GM13976 (cell line): ENCODE measurements at places on chromosomes 2 and 18.

- DNase-seq, result no peak
These were observed 11.7 kb downstream of the WDPCP start for GRCh38 chr2:63576546-63576945.

DNA sequence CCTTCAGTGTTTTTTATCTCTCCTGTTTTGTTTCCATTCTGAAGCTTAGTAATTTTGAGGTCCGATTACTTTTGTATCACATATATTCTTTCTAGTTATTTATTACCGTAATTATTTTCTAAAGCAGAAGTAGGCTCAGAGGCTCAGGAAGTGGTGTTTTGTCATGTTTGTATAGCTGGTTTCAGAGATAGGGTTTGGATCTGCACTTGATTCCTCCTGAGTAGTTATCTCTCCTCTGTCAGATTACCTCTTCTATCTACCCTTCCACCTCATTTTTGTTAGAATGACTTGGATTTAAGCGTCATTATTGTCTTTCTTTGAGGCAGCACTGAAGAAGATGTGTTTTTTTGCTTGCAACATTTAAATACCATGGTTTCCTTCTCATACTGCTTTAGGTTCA is 95.4 kb downstream of the MTA3 start:
- no peak for DNase-seq

- no peak for DNase-seq
These were observed 91.4 kb upstream of the LGALSL start for GRCh38 chr2:64362562-64363026.

DNA sequence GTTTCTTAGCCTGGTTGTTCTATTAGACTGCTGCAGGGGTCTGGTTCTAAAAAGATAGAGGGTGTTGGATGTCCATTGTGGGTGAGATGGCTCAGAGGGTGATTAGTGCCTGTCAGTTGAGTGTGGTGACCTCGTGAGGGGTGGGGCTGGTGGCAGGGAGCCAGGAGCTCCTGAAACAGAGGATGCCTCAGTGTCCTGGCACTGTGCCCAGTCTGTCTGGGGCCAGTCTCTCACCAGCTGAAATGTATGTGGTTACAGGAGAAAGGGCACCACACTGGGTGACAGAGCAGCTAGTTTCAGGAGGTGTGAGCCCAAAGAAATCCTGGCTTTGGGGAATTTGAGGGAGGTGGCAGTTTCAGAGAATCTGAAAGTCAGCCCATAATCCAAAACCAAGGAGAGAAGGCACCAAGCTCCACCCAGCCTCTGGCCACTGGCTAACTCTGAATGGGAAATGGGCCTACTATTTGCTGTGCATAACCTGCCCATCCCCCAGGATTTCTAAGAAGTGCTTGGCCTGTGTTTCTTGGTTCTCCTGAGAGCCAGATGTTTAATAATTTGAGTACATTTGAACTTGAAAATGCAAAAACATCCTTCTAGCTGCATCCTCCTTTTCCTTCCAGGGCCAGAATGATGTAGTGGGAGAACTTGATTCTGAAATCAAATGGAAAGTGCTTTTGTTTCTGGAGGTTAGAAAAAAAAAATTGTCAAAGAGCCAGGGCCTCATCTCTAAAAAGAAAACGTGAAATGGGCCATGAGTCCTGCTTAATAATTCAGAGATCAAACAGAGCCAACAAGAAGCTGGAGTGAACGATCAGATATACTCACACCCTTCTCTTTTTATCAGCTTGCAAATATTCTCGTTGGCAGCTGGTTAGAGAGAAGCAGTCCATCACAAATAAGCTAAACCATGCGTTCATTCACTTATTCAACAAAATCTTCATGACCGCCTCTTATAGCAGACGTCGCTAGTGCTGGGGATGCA is 92.3 kb downstream of the B3GNT2 start:
- no peak for DNase-seq

- no peak for DNase-seq
These were observed 36.0 kb upstream of the TTC27 start for GRCh38 chr2:32591669-32592463.

GRCh38 chr2:140498360-140498759 is 1632.5 kb downstream of the LRP1B start:
- no peak for DNase-seq

GRCh38 chr18:6145645-6146306 is 250.5 kb upstream of the TMEM200C start:
- no peak for DNase-seq

GRCh38 chr2:190713471-190713870 is 64.6 kb downstream of the NAB1 start:
- DNase-seq, result no peak

DNA sequence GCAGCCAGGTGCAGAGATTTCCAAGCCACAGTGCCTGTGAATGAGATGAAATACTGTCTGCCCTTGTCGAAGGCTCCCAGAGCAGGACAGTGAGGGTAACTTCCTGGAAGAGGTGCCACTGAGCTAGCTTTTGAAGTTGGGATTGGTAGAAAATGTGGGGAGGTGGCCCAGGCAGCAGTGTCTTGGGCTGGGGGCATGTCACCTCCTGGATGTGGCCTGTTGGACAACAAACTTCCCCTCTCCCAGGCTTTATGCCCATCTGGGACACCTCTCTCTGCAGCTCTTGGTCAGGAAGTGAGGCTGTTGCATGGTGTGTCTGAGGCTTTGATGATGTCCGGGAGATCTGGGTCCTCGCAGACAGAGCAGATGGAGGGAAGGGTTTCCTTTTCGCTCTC is 151.4 kb downstream of the DYSF start:
- DNase-seq, result no peak

GRCh38 chr18:41526054-41526453 is 429.0 kb upstream of the PIK3C3 start:
- DNase-seq, result no peak

GRCh38 chr18:2111456-2111855 is 459.8 kb downstream of the METTL4 start:
- no peak for DNase-seq

DNA sequence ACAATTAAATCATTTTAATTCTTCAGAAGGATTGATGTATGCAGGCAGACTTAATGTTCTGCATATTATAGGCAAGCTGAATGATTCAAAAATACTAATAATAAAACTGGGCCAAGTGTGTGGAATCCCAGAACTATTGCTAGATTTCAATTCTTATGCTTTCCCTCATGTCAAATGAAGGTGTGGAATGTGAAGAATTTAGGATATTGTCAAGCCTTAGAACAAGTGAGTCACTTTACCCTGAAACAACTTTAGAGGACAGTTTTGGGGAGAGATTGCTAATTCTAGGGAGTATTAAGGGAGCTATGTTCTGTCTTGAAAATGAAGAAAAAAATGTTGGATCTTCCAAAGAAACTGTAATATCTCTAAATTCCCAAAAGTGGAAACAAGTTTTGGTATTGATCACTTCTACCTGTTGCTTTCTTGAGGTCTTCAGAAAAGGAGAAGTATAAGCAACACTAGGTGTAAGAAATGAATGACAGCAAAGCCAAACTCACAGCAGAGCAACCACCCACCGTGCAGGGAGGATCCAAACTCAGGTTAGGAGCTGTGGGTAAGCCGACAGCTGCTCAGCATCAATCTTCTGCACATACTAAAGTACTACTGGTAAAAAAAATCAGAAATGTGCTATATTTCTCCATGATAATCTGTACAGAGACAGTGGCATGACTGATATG is 818.1 kb downstream of the SLC4A3 start:
- no peak for DNase-seq

DNA sequence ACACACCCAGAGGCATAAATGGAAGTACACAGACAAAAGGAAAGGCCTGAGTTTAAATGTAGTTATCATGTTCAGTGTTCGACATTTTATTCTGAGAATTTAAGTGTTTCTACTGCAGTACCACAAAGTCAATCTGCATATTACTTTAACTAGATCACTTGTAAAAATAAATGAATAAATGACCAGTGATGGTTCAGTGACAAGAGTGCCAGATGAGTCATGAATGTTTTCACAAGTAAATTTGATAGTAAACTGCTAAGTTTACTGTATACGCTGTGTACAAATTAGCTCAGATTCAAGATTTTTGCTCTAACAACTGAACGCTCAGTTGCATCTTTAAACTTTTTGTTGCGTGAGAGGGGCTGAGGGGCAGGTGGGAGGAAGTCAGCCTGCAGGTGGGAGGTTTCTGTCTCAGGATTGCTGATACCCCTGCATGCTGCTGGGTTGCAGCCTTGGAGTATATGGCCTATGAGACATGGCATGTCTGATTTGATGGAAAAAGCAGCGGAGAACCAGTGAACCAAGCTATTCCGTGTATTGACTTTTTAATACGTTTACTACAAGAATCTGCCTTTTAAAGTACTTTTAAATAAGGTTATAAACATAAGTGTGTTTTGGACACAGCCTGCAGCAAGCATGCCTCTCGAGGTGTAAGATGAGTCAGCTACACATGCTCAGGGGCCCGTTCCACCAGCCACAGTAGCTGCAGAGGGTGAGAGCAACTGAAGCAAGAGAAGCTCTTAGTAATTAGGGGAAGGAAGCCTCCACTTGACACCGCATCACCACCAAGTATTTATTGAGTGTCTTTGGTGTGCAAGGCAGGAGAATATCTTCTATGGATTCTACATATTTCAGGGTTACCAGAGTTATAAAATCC is 245.1 kb downstream of the NEDD4L start:
- DNase-seq, result peak; percentile 56

DNA sequence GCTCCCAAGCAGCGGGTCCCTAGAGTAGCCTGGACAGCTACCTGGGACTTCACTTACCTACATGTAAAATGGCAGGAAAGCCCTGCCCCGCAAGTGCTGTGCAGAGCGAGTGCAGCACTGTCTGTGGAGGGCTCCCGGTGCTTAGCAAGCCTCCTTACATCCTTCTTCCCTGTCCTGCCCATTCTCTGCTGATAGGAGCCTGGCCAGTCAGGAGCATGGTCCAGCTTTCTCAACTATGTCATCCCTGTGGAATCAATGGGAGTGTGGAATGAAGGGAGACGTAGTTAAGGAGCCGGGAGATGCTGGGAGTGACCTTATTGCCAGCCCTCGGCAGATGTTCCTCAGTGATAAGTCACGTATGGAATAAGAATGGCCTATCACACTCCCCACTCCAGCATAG is 661.9 kb upstream of the ID2 start:
- no peak for DNase-seq

DNA sequence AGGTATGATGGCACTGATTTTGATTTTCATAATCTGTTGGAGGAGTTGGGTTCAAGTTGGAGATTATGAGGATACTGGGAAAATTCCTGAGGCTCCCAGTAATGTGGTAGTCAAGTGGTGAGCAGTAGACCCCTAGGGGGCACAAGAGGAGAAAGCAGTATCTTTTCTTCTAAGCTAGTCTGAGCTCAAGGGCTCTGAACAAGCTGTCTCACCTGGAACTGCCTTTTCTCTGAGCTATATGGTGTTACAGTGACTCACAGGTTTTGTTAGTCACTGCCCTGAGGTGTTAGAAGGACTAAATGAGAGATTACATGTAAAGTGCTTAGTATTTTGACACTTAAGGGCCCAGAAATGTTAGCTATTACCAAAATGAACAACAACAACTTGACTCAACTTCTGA is 42.2 kb downstream of the CD302 start:
- DNase-seq, result no peak

GRCh38 chr2:171893196-171893823 is 734 bp downstream of the SLC25A12 start:
- no peak for DNase-seq

GRCh38 chr18:6546229-6546628 is 131.5 kb upstream of the L3MBTL4 start:
- no peak for DNase-seq

DNA sequence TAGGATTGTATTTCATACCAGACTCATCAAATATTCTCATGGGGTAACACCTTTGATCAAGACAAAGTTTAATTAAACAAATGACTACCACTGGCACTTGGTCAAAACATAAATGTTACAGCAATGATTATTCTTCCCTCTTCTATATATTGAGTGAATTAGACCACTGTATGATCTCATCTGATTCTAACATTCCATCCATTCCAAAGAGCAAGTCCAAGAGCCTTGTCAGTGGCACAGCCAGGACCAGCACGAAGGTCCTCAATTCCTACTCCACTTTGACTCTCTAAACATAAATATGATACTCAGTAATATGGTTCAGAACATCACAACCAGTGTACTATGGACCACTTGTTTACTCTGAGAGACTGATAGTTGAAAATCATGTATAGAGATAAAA is 86.4 kb downstream of the AP1S3 start:
- no peak for DNase-seq

GRCh38 chr2:168916331-168916675 is 15.2 kb downstream of the G6PC2 start:
- DNase-seq, result no peak

DNA sequence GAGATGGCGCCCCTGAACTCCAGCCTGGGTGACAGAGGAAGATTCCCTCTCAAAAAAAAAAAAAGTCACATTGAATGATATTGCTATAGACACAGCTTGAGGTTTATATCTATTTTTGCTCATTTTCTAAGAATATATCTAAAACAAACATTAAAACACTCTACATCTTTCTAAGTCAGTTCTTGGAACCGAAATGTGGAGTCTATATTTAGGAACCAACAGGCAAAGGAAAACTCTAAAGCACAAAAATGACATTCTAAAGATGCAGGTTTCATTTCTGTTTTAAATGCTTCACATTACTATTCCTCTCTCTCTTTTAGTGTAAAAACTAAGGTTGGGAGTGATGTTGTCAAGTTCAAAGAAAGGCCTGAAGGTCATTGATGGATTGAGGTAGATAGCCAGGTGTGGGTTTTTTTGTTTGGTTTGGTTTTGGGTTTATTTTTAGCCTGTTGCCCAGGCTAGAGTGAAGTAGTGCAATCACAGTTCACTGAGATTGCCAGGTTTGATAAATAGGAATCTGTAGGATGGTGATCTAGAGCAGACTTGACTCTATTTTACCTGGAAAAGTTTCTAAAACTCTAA is 194.0 kb upstream of the RBBP8 start:
- DNase-seq, result no peak

GRCh38 chr2:11749646-11750349 is 3.4 kb downstream of the LPIN1 start:
- peak; percentile 49 for DNase-seq

GRCh38 chr2:170113168-170113894 is 64.6 kb upstream of the MYO3B start:
- no peak for DNase-seq

GRCh38 chr2:215277944-215278343 is 33.9 kb upstream of the ATIC start:
- no peak for DNase-seq

DNA sequence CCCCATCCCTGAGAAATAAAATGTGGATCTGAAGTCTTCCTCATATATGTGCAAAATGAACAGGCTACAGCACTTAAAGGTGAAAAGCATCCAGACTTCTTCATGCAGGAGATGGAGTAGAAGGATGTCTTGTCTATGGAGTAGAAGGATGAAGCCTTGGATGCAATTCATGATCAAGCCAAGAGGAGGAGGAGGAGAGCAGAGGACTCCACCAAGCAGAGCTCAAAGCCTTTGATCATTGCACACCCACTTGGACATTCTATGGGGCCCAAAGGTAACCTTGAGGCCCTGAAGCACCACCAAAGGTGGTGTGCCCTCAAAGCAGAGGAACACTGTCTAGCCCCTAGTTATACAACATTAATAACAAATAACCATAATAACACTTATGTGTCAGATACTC is 17.3 kb downstream of the ACMSD start:
- DNase-seq, result no peak
